ENCODE measurements at places on chromosomes 1 and 21.

DNA sequence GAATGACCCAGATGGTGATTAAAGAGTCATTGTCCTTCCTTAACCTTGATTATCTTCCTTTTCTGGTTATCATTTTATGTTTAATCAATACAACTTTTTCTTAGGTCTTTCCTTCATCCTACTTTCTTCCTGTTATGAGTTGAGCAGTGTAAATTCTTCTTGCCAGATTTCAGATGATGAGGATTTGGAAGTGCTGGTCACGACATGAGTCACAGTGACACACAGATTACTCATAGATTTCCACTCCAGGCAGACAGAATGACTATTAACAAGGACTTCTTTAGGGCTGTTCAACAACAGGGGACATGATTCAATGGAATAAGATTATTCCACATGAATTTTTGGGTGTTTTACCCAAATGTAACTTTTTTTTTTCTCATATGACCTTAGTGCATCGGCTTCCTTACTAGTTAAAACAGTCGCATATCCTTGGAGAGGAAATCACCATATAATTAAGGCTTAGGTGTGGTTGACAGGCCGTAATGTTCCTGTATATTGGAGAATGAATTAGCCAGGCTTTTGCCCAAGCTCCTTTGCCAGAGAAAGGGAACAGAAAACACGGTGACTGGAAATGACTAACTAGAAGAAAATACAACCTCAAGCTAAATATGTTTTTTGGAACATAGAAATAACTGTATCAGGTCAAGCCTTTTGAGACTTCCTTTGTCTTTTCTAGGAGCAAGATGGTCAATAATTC, 44.2 kb downstream of the PRRX1 start:
- DNase-seq = no peak

DNA sequence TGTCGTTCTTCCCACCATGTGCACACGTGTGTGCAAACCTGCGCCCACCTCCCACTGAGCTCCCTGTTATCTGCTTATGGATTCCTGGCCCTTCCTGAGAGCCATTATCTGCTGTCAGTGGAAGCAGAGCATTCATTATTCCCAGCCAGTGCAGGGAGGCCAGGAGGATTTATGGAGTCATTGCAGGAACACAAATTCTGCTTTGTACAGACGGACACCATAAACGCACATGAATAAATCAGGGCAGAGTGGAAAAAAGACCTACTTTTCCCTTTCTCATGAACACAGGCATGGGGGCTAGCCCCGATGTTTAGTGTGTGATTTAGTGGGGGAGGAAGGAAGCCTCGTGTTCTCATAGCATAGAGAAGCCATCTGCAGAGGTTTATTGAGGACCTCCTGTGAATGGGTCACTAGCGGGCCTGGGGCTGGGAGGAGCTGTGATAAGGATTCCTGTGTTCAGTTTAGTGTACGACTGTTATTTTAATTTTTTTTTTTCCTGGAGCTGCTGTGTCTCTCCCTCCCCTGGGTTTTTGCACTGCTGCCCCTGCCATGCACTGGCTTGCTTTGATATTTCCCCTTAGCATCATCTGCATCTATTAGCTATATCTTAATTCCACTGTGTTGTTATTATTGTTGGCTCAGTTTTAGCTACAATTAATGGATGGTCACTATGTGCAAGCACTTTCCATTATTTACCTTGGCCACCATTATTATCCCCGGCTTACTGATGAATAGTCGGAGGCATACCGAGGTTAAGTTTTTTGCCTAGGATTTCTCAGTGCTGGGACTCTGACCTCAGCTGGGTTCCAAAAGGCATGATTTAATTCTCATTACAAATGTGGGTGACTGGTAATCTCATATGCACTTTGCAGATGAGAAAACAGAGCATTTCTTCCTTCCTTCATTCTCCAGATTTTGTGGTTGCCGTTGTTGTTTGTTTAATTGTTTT, 33.0 kb downstream of the HUNK start:
- no peak for DNase-seq

DNA sequence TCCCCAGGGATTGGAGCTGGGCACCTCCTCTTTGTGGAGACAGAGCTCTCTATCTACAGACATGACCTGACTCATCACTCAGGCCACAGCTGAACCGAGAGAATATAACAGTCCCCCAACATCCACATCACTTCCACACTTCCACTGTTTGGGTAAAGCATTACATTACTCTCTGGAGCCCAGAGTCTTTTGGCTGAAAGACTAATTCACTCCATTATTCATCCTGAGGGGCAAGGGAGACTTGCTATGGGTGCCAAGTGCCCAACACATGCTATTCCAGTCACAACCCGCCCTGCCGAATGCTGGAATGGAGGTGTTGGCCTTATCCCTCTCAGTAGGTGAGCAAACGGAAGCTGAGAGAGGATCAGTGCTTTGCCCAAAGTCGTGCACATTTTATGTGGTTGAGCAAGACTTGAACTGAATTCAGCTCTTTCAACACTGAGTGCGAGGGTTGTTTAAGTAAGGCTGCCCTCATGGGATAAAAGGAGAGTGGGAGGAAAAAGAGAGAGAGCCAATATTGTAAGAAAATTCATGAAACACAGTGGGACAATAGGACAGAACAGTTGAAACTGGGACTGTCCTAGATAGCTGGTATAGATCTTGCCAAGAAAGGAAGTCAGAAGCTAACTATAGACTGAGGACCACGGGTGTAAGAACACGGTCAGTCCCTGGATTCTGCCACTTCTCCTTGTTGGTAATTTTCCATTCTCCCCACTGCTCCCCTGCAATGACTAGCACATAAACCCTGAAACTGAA, 13.5 kb upstream of the CHI3L1 start:
- DNase-seq = no peak

- no peak for DNase-seq
These were observed 649.7 kb upstream of the NEGR1 start for GRCh38 chr1:72932025-72932424.
